Ecto neural progenitor cell (in vitro differentiated cells): ENCODE measurements at places on chromosomes 3 and 15.

GRCh38 chr15:79071901-79072300, 18.7 kb downstream of the RASGRF1 start:
- DNase-seq, result no peak

GRCh38 chr3:142087676-142088075, 61.7 kb downstream of the TFDP2 start:
- no peak for DNase-seq

GRCh38 chr3:189942948-189943347, 177.7 kb downstream of the P3H2 start:
- no peak for DNase-seq

GRCh38 chr3:8741581-8742261, 8.1 kb downstream of the CAV3 start:
- peak; percentile 64 for DNase-seq

DNA sequence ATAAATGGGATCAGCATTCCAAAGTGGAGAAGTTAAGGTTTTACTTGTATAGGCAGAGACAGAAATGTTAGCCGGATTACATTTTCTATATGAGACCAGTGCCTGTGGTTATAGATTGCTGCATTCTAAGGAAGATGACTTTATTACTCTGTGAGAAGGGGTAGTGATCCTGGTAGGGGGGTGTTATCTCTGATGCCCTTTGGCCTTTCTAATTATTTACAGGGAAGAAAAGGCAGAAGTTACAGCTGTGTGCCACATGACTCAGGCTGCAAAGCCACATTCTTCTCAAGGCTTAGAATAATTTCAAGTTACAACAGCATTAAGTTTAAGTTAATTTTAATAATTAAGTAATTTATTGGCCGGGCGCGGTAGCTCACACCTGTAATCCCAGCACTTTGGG, 2.2 kb upstream of the TMC3 start:
- no peak for DNase-seq

DNA sequence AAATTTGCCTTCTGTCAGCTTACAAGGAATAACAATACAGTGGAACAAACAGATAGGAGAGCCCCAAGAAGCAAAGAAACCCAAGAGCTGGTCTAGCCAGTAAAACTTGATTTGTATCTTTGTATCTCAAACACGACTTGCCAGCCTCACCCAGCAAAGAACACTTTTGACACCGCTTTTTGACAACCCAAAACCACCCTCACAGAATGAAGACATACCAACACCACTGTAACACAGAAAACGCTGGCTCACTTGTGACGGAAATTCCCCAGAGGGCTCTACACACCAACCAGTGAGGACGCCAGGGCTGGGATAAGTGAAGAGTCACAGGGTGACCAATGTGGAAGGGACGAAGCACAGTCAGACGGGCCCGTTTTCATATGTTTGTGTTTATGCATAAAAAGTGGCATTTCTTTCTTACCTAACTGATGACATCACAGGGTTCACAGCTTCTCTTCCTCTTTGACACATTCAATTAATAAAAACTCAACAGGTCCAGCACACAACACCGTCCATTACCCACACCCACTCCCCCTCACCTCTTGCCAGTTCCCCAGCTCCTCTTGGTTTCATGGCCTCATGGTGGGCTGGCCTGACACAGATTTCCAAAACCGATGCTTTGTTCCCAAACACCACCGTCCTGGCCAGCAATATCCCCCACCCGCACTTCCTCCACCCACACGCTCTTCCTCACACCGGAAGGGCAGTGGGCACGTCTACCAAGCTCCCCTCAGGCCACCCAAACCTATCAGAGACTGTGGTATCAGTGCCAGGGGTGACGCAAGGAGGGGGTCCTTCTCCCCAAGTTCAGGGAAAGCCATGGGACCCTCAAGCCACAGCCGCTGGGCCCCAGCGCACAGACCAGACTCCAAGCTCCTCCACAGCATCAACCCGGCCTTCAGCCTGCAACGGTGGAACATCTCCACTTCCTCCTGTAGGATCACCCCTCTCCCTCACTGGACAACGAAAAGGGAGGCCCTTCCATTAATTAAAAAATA, 94.2 kb downstream of the ADAMTS17 start:
- no peak for DNase-seq

DNA sequence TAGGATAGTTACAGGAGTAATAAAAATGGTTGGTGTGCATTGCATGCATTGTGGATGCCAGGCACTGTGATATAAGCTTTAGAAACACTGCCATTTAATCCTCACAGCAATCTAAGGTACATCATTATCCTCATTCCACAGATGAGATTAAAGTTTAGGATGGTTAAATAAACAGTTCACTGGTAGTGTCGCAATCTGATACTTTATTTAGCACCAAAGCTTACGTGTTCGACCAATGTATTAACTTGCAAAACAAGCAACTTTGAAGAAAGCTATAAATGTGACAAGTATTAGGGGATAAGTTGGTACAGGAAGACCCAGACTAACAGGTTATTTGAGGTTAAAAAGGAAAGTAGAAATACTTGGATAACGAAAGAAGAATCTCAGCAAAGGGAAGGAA, 150.5 kb upstream of the ZNF385D start:
- DNase-seq, result no peak

GRCh38 chr3:46662771-46663551, 30.5 kb downstream of the ALS2CL start:
- DNase-seq, result peak; percentile 44

DNA sequence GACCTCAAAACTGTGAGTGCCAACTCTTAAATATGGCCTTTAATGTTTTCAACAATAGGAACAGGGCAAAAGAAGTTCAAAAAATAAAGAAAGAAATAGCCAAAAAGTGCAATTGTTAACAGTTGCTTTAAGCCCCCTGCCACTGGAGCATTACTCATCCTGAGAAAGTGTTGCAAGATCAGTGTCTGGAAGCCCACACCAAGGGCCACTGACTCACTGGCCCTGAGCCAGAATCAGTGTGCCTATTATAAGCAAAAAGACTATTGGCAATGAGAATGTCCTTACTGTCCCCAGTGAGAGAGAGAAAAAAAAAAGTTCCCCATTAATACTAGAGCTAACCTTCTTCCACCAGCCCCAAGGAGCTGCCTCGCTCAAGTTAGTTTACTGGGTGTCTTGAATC, 480.1 kb upstream of the ZNF385D start:
- DNase-seq, result no peak

GRCh38 chr3:52600258-52600657, 63.9 kb downstream of the UQCC5 start:
- no peak for DNase-seq

DNA sequence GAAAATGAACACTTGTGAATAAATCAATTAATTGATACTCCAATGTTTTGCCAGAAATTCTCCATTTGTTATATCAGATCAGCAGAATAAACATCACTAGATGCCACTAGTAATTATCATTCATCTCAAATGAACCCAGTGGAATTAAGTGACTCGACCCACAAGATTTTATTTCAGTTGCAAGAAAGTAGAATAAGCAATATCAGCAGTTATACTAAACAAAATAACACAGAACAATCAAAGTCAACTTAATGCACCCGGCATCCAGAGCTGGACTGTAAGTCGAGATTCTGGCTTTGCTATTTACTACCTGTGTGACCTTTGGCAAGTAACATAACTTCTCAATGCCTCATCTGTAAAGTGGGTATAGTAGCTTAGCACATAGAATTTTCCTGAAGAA, 256.5 kb downstream of the MEIS2 start:
- no peak for DNase-seq

DNA sequence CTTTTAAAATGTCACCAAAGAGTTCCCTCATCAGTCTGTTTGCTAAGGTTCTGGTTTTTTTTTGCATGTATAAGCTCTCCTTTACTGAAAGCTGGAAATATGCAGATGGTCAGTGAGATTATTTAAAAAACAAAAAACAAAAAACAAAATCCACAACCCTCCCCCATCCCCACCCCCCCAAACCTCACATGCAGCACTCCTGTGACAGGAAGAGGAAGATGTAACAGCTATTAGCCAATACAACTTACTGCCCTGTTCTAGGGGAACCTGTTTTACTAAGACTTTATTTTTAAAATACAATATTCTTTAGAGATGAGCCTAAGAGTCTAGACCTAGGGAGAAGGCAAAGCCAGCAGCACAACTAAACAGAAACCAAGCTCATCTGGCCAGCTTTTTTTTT, 39.5 kb downstream of the ANP32A start:
- DNase-seq, result no peak

DNA sequence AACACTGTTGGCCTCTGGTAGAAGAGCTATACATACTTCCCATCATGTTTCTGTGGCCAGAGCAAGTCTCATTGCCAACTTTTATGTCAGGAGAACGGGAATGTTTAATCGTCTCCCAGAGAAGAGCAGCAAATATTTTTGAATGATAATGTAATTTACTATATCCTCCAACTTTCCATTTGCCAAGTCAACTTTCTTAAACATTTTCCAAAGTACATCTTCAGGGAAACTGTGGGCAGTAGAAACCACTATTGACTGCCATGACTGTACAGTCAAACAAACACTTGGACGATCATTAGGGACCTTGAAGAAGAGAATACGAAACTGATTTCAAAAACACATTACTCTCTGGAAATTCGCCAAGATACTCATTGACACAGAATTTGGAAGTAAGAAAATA, 201.5 kb downstream of the GABRB3 start:
- DNase-seq, result no peak

DNA sequence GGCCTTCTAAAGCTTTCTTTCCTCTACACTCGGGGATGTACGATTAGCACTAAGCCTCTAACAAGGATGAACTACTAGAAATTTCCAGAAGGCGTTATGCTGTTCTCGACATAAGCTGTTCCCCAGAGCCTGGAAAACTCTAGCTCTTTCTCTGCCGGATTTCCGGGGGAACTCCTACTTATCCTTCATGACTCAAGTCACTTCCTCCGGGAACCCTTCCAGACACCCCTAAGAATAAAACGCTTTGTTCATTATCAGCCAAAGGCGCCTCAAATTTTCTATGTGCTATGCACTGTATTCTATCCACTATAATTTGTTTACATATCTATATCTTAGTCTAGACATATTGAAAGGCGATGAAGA, 455 bp upstream of the SNAP23 start:
- no peak for DNase-seq

DNA sequence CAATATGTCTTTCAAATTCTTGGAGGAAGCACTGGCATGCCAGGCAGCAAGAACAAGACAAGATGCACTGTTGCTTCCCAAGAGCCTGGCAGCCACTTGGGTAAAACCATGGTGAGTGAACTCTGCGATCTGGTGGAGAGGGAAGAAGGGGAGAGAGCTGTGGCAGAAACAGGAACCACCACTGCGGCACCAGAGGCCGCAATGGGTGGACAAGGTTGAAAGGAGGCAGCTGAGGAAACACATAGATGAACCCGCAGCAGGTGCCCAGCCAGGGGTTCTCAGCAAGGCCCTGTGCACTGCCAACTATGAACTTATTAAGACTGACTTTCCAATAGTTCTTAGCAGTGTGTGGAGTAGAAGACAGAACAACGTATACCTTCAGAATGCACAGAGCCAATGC, 48.2 kb upstream of the CCDC54 start:
- no peak for DNase-seq

DNA sequence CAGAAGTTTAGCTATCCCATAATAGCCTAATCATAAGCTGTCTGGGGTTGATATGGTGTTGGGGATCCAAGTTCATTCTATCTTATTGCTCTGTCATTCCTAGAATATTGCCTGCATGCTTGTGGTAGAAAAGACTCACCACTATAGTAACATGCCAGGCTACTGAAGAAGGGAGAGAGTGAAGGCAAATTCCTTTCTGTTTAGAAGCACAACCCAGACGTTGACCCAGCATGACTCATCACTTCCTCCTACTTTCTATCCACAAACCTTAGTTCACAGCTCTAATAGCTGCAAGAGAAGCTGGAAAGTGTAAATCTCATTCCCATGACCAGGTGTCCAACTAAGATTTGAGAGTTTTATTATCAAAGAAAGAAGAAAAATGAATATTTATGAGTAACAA, 57.8 kb upstream of the NMD3 start:
- DNase-seq, result no peak

- DNase-seq, result peak; percentile 79
These were observed 64.6 kb downstream of the CYP11A1 start for GRCh38 chr15:74302821-74303359.

- peak; percentile 90 for DNase-seq
These were observed 461.5 kb upstream of the PPP2R3A start for GRCh38 chr3:135503760-135504686.

- DNase-seq, result no peak
These were observed 82.8 kb downstream of the RORA start for GRCh38 chr15:61146091-61146930.

DNA sequence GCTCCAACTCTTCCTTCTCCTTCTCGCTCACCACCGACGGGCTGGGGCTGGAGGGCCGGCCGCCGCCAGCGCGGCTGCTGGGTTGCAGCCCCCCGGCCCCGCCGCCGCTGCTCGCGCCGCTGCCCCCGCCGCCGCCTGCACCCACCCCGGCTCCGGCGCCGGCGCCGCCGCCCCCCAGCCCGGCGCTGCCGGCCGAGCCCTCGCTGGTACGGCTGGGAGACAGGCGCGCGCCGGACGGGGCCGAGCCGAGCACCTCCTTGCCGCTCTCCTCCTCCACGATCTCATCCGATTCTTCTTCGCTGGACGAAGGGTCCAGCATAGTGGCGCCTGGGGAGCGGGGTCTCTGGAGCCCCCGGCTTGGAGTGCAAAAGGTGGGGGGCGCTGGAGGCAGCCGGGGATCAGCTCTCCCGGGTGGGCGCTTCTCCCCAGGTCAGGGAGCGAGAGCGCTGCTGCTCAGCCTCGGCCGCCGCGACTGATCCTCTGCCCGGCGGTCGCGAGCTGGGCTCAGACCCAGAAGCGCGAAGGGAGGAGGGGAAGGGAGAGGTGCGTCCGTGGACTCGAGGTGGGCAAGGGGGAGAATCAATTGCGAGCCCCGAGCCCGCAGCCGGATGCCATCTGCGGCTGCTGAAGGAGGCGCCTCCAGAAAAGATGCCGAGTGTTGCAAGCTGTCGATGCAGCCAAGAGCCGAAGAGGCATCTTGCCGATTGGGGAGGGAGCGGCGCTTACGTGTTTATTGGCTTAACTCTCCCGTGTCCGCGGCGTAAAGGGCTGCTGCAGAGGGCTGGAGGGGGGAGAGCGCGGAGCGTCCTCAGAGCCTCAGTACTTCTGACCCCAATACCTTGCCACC, at the start of gene CADPS:
Gene CADPS, minus strand, starts transcription at position 706 of the 847 bp plus-strand sequence. Its CDS starts 387 bp downstream, at position 319.
- peak; percentile 66 for DNase-seq

DNA sequence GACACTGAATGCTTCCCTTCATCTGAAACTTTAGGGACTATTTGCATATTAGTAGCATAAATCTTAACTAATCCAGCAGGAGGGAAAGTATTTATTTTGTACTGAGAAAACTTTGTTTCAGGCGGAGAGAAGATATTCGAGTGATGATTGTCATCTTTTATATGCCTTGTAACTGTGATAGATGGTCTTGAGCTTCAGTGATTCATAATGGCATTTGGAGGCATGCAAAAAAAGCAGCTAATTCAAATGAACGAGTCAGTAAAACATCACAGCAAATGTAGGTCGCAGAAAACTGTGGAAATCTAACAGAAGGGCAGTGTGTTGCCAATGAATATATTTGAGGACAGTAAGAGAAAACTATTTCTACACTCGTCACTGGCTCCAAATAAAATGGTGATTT, 643.7 kb upstream of the NAALADL2 start:
- no peak for DNase-seq

GRCh38 chr15:66611257-66612053, 45.7 kb upstream of the LCTL start:
- no peak for DNase-seq
